AG08396 (cell line): ENCODE measurements at places on chromosomes 1 and 21.

DNA sequence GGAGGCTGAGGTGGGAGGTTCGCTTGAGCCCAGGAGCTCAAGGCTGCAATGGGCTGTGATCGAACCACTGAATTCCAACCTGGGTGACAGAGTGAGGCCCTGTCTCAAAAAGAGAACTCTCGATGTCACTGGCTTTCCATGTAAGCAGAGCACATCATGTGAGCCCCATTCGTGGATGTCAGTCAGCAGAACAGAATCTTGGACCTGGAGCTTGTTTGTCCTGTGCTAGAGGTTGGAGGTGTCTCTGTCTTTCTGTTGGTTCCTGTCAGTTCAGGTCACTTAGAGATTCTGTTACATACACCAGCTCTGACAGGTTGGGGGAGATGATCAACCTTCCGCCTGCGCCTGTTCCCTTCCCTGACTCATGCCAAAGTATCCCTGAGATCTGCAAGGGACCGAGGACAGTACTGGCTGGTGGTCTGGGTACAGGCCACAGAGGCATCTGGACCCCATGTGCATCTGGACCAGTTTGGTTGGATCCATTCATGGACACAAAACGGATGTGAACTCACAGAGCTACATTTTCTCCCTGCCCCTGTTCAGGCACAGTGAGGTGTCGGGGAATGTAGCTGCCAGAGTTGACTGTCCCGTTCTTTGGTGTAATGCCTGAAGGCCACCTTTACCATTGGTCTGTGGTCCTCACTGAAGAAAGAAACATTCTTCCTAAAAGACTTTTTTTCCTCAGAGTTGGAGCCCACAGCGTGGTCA is 10.0 kb downstream of the ARF1 start:
- no peak for DNase-seq

GRCh38 chr1:80457409-80457808 is 1343.3 kb upstream of the ADGRL2 start:
- DNase-seq: no peak

GRCh38 chr21:35225573-35225972 is 176.5 kb upstream of the RUNX1 start:
- DNase-seq: no peak

DNA sequence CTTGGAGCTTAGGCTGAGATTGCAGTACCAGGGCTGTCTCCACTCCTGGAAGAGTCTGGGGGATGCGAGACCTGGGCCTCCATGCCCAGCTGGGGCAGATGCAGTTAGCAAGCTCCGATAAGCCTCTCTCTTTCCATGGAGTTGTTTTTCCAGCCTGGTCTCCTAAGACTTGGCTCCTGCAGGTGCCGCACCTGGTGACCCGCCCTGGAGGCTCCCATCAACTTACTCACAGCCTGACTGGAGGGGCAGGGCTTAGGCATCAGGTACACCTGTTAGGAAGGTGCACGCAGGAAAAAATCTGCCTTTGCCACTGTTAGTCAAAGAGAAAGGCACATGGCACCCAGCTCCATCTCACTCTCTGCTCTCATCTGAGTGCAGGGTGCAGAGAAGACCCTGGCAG is 198.1 kb upstream of the TMEM51 start:
- DNase-seq: no peak

GRCh38 chr1:208044589-208045462 is 133.9 kb upstream of the CD34 start:
- no peak for DNase-seq

GRCh38 chr21:45074818-45075595 is 627 bp downstream of the ADARB1 start:
- peak; percentile 54 for DNase-seq

- DNase-seq: no peak
Observed at GRCh38 chr1:185601189-185601588, 133.0 kb upstream of the HMCN1 start.

DNA sequence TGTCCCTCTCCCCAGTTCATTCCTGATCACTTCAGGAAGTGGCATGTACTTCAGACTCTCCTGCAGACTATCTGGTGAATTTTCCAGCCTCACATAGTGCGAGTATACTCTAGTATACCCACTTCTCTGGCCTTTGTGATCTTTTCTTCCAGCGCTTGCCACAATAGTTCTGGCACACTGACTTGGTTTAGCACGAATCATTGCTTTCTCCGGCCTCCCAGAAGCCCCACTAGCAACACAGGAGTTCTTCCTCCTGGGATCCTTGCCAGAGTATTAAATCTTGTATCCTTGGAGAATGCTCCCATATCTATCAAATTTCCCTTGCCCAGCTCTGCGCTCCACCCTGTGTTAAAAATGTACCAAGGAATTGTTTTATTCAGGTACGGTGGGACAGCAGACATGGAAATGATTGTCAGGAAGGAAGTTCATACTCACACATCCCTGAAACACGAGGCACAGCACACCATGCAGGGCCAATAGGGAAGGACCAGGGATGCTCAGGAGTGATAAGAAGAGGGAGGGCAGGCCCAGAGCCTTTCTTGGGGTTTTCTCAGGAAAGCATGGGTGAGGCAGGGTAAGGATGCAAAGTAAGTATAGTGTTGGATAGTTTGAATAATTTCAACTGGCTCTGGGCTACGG is 136.7 kb downstream of the ADSS2 start:
- no peak for DNase-seq

DNA sequence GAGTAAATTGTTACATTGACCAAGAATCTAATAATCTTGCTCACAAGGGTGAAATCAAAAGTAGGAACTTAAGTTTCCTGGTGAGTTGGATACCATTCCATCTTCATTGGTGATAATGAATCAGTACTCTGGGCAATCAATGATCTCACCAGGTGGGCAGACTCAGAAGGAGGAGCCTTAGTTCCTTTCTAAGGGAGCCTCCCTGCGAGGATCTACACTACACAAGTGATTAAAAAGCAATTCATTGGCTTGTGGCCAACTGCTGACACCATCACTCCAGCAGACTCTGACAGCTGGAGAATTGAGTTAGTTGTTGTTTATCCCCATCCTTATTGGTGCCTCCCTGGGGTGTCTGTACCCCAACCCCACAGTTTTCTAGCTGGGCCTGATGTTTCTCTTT is 84.1 kb upstream of the VANGL1 start:
- peak; percentile 8 for DNase-seq

GRCh38 chr1:201751872-201752271 is 77.1 kb upstream of the IPO9 start:
- DNase-seq: no peak

DNA sequence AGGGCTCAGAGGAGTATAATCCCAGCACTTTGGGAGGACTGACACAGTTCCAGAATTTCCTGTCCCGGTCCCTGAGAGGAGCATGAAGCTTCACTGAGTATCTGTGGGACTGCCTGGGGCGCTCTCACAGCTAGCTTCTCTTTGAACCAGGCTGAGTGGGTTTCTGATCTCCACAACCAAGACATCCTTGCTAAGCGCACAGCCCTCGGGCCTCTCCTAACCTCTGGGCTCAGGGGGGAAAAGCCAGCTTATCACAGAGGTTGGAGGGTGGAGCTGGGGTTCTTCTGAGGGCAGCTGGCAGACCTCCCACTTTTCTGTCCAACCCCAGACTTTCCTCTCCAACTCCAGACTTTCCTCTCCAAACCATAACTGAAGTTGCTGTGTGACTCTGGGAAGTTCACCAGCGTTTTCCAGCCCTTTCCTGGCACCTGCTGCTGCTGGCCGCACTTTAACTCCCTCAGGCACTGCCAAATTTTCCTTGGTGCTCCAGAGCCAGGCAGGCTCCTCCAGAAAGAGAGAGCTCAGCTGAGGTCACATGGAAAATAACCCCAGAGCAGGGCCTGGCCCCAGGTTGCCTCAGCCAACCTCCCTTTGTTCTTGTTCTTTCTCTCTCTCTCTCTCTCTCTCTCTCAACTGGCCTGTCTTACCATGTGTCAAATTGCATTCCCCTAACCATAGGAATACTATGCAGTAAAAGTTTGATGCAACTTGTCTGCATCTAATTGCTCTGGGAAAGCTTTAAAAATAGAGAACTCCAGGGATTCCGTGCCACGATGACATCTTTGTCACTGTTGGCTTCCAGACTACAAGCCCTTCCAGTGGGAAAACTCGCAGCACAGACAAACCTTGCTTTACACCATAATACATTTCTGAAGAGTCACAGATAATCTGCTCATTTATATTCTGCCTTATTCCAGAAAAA is 49.5 kb downstream of the OLFML2B start:
- DNase-seq: no peak

DNA sequence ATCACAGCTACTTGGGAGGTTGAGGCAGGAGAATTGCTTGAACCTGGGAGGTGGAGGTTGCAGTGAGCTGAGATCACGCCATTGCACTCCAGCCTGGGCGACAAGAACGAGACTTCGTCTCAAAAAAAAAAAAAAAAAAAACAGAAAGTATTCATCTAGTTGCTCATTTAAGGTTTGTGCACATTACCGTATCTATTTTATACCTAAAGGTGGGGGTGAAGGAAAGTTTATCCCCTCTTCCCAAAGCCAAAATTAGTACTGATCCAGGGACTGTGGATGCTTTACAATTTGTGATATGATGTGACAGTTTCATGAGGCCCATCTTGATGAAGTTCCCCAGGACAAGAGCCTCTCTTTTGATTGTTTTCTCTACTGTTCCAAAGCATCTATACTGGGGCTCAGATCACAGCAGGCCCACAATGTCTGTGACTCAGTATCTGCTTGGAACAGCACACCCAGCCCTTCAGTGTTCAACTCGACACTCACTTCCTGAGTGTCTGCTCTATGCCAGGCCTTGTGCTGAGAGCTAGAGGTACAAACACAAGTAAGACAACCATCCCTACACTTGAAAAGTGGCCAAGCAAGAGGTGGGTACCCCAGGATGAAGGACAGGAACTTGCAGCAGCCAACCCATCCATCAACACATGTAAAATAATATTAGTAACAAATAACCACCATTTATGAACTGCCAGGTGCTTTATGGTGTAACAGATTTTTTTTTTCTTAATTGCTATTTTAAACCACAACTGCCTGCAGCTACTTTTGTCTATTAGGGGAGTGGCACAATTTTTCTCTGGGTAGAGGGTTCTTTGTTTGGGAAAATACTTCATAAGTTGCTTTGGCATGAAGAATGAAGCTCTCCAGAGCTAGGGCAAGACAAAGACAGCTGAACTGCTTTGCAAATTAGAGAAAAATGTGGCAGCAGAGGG is 29.0 kb upstream of the KHDRBS1 start:
- DNase-seq: no peak
